ENCODE measurements at places on chromosomes 12 and 14.

- no peak for DNase-seq
Measured at GRCh38 chr12:68117661-68118060, 41.9 kb downstream of the IFNG start.

DNA sequence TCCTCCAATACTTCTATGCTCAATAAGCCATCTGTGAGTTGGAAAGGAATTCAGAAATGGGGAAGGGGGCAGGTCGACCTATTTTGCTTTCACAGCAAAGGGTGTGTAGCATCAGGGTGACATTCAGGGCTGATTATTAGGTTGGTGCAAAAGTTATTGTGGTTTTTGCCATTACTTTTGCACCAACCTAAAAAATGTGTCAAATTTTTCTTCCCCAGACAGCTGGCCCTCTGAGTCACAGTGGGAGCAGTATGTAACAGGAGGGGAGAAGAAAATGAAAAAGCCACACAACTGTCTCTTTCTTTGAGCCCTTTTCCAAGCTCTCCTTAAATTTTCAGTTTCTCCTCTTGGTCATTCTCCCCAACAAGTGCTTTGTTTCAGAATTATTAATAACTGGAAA lies 47.1 kb upstream of the GZMB start:
- DNase-seq = no peak

DNA sequence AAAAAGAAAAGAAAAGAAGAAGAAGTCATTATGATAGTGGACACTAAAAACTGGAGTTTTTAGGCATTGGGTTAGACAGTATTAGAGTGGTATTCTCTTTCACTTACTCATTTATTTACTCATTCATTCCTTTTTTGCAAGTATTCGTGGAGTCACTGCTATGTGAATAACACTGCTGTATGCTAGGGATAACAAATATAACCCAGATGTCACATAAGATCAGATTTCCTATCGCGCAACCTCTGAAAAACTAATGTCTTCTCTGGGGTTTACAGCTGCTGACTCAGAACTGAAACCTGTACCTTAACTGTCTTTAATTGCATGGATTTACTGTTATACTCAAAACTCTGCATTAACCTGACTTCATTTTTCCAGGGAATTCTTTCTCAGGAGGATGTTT lies 353.7 kb downstream of the LRIG3 start:
- DNase-seq = no peak

- DNase-seq = no peak
Measured at GRCh38 chr12:116244474-116245090, 32.9 kb downstream of the MED13L start.

- DNase-seq = no peak
Measured at GRCh38 chr14:69671365-69672030, 60.1 kb downstream of the SUSD6 start.

DNA sequence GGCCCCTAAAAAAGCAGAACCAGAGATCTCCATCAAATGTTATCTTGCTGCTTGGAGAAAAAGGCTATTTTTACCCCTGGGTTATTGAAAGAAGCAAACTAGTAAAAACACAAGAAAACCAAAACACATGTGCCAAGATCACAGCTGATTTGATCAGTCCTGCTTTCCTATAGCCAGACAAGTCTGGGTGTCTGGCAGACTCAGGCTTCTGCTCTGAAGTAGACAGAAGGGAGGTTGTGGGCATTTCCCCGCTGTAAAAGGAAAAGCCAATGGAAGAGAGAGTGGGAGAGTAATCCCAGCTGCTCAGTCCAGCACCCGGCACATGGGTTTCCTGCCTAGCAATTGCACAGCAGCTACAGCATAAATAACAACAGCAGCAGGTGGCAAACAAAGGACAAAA lies 177.9 kb downstream of the PHLDA1 start:
- DNase-seq = no peak

DNA sequence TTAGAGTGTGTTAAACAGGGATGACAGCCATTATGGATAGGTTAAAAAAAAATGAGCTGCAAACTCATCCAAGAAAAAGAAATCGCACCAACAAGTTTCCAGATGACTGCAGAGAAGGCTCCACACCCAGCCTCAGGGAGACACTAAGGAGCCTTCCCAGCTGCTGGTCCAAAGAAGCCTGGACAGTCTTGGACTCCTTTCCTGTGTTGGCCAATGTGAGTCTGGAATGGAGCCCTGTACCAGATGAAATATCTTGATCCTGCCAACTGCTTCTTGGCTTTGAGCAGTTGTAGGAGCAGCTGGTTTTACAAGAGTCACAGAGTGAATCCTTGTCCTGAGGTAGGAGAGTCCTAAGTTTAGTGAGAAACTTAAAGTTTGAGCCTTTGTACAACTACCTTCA lies 44.5 kb downstream of the SLC38A1 start:
- DNase-seq = no peak

DNA sequence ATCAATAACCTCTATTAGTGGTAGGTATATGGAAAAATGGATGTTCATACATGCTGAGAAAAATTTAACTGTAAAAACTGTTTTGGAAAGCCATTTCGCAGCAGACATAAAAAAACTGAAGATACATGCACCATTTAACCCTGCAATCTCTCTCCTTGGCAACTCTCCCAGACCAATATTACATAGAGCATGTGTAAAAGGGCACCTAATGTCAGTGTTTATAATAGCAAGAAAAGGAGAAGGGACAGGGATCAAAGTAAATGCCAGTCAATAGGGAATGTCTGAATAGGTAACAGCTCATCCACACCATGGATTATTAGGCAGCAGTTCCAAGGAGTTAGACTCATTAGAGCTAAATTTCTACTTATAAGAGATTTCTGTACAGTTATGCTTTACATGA lies 77.2 kb downstream of the BTG1 start:
- peak; percentile 15 for DNase-seq

- no peak for DNase-seq
Measured at GRCh38 chr12:96121271-96121711, 72.9 kb upstream of the ELK3 start.

- DNase-seq = no peak
Measured at GRCh38 chr12:48032597-48032996, 28.3 kb upstream of the COL2A1 start.

GRCh38 chr14:51852541-51852940 lies 7.9 kb upstream of the GNG2 start:
- no peak for DNase-seq

GRCh38 chr14:69877492-69877891 lies 1.7 kb upstream of the SMOC1 start:
- no peak for DNase-seq

GRCh38 chr12:120252071-120252906 lies 13.2 kb downstream of the PXN start:
- no peak for DNase-seq

Data from NCI-H187 treated with DMSO at 0.1 percent for 48 hours (cell line).